ACHN (cell line): ENCODE measurements at places on chromosomes 2 and 18.

- no peak for DNase-seq
Observed at GRCh38 chr2:6671913-6672312, 193.8 kb downstream of the CMPK2 start.

DNA sequence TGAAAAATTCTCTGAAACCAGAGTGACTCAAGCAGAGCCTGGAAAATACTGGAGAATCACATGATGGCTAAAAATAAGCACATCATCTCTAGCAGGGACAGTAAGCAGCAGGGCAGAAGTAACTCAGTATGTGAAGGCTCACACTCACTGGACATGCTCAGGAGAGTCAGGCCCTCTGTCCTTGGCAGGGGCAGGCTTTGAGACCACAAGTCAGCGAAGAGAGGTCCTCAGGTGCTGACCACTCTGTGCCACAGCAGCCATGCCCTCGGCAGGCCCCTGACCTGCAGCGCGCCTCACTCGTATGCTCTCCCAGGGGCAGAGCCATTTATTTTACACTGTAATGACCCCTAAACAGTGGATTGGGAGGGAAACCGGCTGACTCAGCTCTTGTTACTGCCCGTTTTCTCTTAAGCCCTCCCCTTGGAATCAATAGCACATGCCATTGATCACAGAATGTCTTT, 76.8 kb downstream of the MAPRE2 start:
- DNase-seq = no peak

GRCh38 chr2:240921995-240922244, 15.8 kb downstream of the CROCC2 start:
- no peak for DNase-seq

DNA sequence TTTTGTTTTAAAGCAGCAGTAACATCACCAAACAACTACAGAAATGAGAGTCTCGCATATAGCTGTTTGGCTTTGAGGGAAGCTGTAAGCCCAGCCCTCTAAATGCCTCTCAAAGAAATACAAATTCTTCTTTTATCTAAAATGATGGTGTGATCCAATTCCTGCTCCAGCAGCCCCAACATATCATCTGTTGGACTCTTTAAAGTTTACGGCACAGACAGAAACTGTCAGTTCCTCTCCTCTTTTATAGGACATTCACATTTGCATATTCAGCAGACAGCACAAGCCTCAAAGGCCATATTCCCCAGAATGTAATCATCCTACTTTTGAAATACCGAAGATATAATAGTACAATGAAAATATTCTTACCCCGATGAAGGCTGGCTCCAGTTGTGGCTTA, 216.9 kb upstream of the REV1 start:
- DNase-seq = no peak

DNA sequence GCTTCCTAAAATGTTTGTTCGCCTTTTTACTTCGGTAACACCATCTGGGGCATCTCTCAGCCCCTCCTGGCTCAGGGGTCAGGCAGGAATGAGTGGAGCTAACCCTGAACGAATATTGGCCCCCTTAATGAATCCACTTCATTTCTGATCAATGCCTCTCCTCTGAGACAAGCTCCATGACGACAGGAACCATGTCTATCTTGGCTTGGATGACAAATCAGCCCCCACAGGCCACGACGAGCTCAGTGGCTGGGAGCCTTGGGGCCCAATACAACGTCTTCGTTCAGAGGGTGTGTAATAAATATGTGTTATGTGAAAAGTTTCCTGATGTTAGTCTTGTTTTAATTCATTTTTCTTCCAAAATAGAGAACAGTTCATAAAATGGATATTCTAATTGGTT, 133.0 kb downstream of the COL6A3 start:
- DNase-seq = no peak

DNA sequence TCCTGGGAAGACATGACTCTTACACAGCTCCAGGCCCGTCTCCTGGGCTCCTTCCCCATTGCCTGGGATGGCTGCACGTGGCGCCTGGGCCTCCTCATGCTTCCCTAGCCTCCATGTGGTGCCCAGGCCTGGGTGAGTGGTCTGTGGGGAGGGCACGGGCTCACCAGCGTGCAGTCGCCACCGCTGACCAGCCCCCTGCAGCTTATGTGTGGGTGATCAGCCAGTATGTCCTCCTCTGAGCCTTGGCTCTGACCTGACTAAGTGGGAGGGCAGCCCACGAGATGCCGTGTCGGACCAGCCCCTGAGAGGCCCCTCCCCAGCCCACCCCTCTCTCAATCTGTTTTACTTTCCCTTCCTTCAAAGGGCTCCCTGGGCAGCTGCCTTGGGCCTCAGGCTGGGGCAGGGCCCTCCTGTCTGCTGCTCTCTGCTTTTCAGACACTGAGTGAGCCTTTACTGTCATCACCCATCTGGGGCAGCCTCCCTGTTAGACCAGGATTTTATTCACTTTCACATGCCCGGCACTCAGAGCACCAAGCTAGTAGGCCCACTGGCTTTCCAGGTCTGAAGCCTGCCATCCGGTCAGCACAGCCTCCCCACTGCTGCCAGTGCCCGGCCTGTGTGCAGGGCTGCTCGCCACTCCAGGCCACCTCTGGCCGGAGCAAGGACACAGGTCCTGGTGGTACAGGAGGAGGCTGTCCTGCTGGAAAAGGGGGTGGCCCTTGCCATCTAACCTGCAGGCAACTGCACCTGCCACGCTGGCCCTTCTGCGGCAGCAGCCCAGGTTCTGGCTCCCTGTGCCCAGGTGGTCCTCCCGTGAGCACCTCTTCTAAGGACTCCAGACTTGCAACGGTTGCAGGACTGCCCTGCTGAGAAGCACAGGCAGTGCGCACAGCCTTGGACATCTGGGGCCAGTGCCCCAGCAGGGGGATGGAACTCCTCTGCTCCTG, 84.9 kb upstream of the HPCAL1 start:
- no peak for DNase-seq

GRCh38 chr2:181157326-181157725, 176.9 kb downstream of the UBE2E3 start:
- no peak for DNase-seq

- no peak for DNase-seq
Observed at GRCh38 chr2:3076848-3077642, 300.6 kb downstream of the EIPR1 start.

- no peak for DNase-seq
Observed at GRCh38 chr2:181760521-181760920, 80.2 kb upstream of the NEUROD1 start.
